IMR-90 (cell line): ENCODE measurements at places on chromosomes 2 and 18.

GRCh38 chr2:48943436-48943835 is 187.9 kb upstream of the LHCGR start:
- DNase-seq: peak; percentile 16

DNA sequence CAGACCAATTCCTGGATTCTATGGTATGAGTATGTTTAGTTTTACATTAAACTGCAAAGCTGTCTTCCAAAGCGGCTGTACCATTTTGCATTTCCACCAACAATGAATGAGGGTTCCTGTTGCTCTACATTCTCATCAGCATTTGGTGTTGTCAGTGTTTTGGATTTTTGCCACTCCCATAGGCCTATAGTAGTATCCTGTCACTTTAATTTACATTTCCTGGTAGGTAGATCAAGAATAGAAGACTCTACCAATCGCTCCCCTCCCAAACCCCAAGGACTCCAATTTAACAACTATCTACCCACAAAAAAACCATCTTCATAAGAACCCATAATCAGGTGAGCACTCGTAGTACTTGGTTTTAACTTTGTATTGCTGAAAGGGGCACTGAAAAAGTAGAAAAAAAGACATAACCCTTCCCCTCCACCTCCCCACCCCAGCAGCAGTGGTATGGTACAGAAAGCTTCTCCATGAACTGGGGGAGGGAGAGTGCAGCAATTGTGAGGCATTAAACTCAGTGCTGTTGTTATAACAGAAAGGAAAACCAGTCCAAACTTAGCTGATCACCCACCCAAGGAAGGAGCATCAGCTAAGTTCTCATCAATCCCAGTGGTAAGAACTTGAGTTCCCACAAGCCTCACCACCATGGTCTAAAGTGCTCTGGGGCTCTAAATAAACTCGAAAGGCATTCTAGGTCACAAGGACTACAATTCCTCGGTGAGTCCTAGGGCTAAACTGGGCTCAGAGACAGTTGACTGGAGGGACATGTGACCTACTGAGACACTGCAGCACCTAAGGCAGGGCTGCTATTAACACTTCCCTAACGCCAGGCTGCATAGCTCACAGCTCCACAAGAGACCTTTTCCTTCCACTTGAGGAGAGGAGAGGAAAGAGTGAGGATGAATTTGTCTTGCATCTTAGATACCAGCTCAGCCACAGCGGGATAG is 35.5 kb upstream of the CYTIP start:
- DNase-seq: no peak

DNA sequence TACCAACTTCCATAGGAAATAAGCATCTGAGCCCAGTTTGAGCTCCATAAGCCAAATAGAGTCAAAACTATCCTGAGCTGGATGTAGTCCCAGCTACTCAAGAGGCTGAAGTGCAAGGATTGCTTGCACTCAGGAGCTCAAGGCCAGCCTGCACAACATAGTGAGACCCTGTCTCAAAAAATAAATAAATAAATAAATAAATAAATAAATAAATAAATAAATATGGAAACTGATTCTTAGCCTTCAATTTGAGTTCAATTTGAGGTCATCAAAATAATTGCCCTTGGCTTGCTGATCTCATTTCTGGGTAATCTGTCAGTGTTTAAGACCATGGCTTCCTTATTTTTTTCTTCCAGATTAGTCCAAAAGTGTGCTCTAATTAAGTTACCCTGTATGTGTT is 184.9 kb upstream of the CDH20 start:
- DNase-seq: no peak

DNA sequence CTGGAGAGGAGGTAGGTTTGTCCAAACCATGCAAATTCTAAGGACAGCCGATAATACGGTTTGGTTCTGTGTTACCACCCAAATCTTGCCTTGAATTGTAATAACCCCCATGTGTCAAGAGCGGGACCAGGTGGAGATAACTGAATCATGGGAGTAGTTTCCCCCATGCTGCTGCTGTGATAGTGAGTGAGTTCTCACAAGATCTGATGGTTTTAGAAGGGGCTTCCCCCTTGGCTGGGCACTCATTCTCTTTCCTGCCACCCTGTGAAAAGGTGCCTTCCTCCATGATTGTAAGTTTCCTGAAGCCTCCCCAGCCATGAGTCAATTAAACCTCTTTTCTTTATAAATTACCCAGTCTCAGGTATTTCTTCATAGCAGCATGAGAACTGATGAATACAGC is 295.2 kb downstream of the NBAS start:
- DNase-seq: no peak

- no peak for DNase-seq
Measured at GRCh38 chr18:76765649-76766048, 56.7 kb upstream of the ZNF236 start.

DNA sequence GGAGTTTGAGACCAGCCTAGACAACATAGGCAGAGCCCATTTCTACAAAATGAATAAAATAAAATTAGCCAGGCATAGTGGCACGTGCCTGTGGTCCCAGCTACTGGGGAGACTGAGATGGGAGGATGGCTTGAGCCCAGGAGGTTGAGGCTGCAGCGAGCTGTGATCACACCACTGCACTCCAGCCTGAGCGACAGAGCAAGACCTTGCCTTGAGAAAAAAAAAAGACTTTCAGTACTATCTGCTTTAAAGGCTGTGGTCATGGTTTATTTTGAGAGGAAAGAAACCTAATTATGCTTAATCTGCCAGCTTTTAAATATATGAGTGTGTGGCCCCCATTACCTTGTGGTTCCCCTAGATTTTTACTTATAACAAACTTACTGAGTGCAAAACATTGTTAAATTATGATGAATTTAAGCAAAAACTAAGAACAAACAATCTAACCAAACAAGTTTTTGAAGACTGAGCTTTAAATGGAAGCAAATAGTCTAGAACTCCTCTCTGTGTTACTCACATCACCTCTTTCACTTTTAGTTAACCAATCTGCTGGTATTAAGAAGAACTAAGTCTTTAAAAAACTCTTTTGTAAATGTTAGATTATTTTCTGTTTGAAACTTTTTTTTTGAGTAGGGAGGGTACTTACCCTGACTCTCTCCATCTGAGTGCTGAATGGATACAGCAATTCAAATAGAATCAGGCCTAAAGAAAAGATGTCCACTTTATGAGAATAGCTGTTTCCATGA is 65.4 kb downstream of the EIF2AK3 start:
- DNase-seq: no peak

DNA sequence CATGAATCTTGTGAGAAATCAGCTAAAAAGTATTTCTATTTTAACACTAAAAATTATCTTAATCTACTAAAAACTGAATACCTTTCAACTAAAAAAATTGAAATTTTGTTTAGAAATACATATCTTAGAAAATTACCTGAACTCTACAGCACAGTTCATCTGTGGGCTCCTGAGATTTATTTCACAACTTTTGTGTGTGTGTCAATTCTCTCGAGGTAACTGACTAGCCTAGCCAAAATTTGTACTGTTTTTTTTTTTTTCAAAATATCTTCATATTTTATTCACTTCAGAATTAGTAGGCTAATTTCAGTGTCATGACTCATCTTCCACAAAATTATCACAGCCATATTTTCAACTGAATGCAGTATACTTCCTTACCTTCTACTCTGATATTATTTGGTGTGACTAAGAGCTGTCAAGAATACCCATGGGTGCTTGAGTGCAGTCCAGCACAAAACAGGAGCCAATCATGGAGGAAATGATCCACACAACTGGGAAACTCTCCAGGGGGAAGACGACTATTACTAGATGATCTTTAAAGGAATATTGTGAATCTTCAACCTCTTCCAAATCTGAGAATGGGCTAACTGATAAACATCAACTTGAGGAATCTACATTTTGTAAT is 174.6 kb downstream of the ZNF385B start:
- DNase-seq: peak; percentile 44

GRCh38 chr18:37432436-37433195 is 133.0 kb downstream of the CELF4 start:
- DNase-seq: no peak

GRCh38 chr2:35891936-35892335 is 463.6 kb upstream of the CRIM1 start:
- DNase-seq: no peak

DNA sequence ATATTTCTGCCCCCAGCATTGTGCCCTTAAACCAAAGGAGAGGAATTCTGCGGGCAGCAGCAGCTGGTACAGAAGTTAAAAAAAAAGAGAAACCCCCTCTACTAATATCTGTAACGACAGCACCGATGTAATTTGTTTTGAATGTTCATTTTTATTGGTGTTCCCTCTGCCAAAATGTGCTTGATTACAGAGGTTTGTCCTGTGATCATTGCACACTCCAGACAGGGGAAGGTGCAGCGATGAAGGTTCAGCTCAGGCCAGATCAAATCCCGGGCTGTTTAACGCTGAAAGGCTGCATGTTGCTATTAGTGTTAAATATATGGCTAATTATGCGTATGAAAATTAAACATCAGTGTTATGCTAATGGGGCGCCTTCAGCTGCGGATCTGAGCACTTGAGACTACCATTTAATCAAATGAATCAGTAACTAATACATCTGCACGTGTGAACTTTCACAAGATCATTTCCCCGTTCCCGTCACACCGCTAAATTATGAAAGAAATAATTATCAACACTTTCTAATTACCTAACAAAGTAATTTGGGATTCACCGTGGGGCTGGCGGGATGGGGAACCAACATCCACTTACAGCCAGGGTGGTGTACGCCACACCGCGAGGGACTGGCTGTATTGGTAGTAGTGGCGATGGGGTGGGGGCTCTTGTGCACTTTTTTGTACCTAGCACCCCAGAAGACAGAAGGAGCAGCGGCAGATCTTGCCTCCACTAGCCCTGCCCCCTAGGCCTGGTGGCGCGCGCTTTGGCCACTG is 1.5 kb upstream of the DLX1 start:
- DNase-seq: no peak

DNA sequence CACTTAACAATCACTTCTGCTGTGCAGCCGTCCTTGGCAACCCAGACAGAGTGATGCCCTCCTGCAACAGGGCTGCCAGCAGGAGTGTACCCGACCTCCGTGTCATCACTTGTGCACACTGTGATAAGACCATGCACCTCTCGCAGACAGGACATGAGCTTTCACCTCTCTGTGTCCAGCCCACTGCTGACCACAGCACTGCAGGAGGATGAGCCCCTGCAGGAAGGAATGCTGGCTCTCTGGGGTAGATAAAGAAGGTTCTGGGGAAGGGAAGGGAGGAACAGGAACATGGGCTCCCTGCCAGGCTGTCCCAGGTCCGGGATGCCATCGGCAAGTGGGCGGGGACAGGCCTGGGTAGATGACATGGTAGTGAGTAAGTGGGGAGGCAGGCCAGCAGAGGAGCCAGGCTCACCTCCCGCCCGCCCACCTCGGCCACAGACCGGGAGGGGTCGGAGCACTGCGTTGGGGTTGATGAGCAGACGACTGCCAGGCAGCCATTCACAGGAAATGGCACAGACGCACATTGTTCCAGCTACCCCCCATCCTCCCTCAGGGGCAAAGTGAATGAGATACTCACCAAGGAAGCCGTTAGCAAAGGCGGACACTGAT is 18.6 kb upstream of the COL6A3 start:
- peak; percentile 93 for DNase-seq

DNA sequence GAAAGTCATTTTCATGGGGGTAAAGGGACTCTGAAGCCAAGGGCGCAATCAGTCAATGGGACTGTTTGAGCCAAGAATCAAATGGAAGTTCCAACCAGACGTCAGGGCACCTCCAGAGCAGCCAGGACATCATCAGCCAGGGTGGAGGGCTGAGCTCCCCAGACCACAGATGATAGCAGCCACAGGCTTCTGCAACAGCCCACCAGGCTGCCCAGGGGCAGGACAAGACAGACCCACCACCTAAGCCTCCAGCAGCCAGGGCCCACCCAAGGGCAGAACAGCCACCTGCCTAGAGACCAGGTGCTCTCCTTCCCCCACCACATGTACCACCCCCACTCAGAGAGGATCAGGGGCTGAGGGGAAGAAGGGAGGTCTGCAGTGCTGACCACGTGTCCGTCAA is 53.8 kb upstream of the SLC66A3 start:
- no peak for DNase-seq

DNA sequence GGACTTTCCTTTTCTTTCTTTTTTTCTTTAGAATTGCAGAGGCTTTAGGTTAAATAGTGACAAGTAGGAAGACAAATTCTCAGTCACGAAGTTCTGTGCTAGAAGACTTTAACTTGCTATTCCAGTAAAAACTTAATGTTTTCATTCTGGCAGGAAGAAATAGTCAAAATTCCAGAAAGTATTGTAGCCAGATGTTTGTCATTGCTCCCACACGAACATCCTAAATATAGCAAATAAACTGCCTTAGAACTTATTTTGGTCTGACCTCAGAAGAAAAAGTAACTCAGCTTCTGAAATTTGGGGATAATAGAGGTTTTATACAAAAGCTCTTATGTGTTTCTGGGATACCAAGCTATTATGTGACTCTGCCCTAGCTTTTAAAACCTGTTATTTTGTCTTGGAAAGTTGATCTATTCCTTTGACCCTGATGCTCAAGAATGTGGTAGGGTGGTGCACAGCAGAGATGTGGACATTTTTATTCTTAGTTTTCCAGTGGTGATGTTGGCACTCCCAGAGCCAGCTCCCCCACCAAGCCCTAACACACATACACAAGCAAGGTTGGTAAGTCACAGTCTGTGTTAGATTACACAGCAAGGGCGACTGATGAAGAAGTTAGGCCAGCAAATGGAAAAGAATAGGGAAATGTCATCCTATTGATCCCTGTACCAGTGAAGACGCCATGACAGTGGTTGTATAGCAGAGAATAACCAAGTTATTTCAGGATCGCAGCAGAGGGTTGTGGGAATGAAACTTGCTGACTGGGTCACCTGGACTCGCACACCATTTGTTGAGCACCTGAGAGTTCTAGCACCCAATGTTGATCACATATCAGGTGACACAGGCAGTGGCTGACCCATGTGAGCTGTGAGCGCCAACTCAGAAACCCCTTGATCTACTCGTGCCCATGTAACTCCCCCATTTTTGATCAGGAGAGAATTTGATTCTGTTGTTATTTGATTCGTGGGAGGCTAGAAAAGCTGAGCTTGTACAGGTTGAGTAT is 23.7 kb downstream of the FARP2 start:
- peak; percentile 51 for DNase-seq
